ENCODE measurements at places on chromosomes 6 and 20.

DNA sequence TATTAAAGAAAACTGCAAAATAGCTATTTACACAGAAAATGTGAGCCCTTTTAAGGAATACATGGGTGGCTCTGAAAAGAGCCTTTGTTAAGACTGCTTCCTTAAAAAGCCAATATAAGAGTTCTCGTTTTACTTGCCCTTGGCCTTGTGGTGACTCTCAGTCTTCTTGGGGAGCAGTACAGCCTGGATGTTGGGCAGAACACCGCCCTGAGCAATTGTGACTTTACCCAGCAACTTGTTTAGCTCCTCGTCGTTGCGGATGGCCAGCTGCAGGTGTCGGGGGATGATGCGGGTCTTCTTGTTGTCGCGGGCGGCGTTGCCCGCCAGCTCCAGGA lies 111.5 kb downstream of the HFE start:
- H3K4me1 ChIP-seq = no peaks in the 10 kb centered on the region
- DNase-seq = no peak
- H3K36me3 ChIP-seq = no peaks in the 10 kb centered on the region
- peak overlapping the region; percentile 95 for H3K4me3 ChIP-seq
- peak overlapping the region; percentile 96 for H3K27ac ChIP-seq
- no peaks in the 10 kb centered on the region for H3K27me3 ChIP-seq

DNA sequence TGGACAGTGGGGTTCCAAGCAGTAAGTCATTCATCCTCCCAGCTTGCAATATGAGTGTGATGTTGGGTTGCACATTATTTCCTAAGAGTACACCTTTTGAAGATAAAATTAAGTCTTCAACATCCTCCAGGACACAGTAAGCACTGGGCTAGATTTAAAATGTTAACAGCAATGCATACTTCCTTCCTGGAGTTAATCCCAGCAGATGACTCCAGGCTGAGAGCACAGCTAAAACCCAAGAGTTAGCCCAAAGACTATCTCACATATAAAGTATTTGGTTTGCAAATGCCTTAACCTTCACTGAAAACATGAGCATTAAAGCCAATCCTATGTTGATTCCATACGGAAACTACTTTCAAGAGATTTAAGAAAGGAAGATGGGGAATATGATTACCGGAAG lies 69.2 kb downstream of the SLC23A2 start:
- H3K27me3 ChIP-seq = no peaks in the 10 kb centered on the region
- no peaks in the 10 kb centered on the region for H3K36me3 ChIP-seq
- no peak for DNase-seq
- H3K27ac ChIP-seq = no peak overlapping the region
- no peak overlapping the region for H3K4me3 ChIP-seq

DNA sequence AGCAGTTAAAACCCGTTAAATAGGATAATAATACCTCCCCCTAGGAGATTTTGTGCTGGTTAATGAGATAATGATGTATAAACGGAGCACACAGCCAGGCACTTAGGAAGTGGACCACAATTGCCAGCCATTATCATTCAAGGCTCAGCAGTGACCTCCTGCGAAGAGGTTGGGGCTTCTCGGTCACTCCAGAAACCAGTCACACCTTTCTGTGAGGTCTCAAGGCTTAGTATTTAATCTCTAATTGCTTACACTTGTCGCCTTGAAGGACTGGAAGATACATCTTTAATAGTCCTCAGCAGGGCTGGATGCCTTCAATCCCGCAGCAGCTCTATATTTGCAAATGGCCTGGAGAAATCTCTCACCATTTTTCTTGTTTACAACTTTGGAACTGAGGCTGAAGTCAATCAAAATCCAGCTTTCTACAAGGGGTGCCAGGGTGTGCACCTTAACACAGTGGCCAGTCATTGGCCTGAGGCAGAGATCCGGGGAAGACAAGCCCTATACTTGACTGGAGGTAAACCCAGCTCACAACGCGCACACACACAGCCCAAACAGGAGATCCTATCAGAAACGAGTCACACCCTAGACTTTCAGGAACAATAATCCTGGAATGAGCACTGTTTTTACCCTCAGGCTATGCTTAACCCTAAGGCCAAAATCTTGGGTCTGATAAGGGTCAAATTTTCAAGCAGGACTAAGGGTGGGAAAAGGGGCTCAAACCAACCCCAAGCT lies 1.2 kb downstream of the POU5F1 start:
- no peaks in the 10 kb centered on the region for H3K27me3 ChIP-seq
- peak; percentile 52 for DNase-seq
- peaks cover 1% of the 10 kb centered on the region for H3K36me3 ChIP-seq
- peak overlapping the region; percentile 49 for H3K4me3 ChIP-seq
- peaks cover 14% of the 10 kb centered on the region for H3K4me1 ChIP-seq
- H3K27ac ChIP-seq = peak overlapping the region; percentile 46

GRCh38 chr20:40760399-40760798 lies 71.4 kb upstream of the MAFB start:
- no peaks in the 10 kb centered on the region for H3K36me3 ChIP-seq
- no peak overlapping the region for H3K4me3 ChIP-seq
- DNase-seq = no peak
- H3K27ac ChIP-seq = no peak overlapping the region
- H3K4me1 ChIP-seq = no peaks in the 10 kb centered on the region

DNA sequence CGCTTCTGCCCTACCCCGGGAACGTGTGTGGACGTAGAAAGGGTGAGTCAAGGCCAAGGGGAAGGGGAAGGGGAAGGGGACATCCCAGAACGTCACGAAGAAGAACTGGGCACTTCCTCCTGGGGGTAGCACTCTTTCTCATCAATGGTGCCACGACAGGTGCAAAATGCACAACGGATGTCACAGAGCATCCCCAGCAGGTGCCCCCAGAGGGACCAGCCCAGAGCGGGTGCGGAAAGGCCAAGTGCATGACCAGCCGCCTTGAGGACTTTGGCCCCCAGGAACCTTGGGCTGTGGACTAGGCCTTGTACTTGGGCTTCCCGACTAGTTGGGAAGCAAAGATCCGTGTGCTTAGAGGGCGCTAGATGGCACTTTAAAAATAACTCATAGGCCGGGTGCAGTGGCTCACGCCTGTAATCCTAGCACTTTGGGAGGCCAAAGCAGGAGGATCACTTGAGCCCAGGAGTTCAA lies 12.1 kb upstream of the SRC start:
- no peak overlapping the region for H3K27ac ChIP-seq
- no peaks in the 10 kb centered on the region for H3K27me3 ChIP-seq
- no peaks in the 10 kb centered on the region for H3K36me3 ChIP-seq
- DNase-seq = no peak
- H3K4me3 ChIP-seq = no peak overlapping the region

GRCh38 chr6:141486942-141487341 lies 645.8 kb upstream of the GJE1 start:
- no peak for DNase-seq
- H3K4me1 ChIP-seq = no peaks in the 10 kb centered on the region
- no peak overlapping the region for H3K27ac ChIP-seq
- H3K27me3 ChIP-seq = no peaks in the 10 kb centered on the region

DNA sequence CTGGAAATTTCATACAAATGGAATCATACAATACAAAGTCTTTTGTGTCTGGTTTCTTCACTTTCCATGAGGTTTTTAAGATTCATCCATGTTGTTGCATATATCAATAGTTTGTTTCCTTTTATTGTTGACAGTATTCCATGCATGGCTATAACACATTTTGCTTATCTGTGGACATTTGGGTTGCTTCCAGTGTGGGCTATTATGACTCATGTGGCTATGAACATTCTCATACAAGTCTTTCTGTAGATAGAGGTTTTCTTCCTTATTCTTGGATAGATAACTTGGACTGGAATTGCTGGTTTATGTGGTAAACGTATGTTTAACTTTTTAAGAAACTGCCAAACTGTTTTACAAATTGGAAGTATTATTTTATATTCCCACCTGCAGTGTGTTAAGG lies 30.0 kb upstream of the KIF6 start:
- H3K4me3 ChIP-seq = no peak overlapping the region
- H3K4me1 ChIP-seq = no peaks in the 10 kb centered on the region
- H3K36me3 ChIP-seq = no peaks in the 10 kb centered on the region
- no peak for DNase-seq
- H3K27ac ChIP-seq = no peak overlapping the region
- no peaks in the 10 kb centered on the region for H3K27me3 ChIP-seq

DNA sequence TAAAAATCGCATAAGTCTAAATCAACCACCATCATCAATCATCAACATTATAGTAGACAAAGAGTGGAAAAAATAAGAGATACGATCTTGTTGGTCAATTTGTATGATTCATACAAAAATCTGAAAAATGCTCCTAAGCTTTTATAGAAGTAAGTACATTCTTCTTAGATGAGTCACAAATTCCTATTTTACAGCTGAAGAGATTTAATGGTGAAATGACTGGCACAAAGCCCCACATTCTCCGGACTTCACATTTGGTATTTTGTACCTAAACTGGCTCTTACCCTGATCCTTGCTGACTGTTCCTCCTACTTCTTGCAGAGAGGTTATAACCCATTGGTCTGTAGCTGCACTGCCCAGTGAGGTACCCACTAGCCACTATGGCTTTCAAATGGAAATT lies 29.9 kb upstream of the PREP start:
- H3K4me1 ChIP-seq = peaks cover 6% of the 10 kb centered on the region
- no peaks in the 10 kb centered on the region for H3K36me3 ChIP-seq
- H3K27ac ChIP-seq = no peak overlapping the region
- H3K4me3 ChIP-seq = no peak overlapping the region

GRCh38 chr6:131917763-131918649 lies 33.2 kb downstream of the CCN2 start:
- H3K36me3 ChIP-seq = peaks cover 9% of the 10 kb centered on the region
- no peak overlapping the region for H3K27ac ChIP-seq
- no peaks in the 10 kb centered on the region for H3K4me1 ChIP-seq
- no peaks in the 10 kb centered on the region for H3K27me3 ChIP-seq

DNA sequence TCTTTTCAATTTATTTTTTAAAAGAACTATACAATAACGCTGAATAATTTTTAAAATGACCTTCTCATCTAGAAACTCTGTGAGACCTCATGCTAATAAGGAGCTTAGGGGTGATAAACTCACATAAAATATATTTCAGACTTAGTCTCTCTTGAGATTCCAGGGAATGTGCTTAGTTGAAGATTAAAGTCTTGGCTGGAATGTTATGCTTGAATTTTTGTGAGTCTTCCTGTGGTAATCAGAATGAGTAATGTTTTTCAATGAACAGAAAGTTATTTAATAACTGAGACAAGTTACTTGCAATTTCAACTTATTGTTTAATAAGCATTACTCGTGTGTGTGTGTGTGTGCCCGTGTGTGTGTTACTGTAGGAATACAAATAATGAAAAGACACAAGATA lies 379.9 kb upstream of the EPHA7 start:
- H3K4me1 ChIP-seq = no peaks in the 10 kb centered on the region
- no peak overlapping the region for H3K4me3 ChIP-seq
- no peaks in the 10 kb centered on the region for H3K36me3 ChIP-seq

DNA sequence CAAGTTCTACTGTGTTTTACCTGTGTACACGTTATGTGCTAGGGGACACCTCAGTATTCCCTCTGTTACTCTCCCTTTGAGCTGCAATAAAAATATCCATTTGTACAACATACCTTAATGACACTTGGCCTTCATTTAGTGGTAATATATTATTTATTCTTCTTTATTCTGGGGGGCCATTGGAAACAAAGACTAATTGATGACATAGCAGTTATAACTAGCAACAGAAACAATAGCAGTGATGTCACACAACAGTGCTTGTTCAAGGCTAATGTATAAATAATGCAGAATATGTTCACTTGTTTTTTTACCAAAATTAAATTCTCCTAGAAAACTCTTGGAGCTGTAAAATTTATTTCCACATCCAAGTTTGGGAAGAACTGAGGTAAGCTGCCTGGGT lies 92.2 kb upstream of the FAM83B start:
- H3K36me3 ChIP-seq = no peaks in the 10 kb centered on the region
- H3K4me3 ChIP-seq = no peak overlapping the region
- H3K27me3 ChIP-seq = no peaks in the 10 kb centered on the region
- no peaks in the 10 kb centered on the region for H3K4me1 ChIP-seq
- DNase-seq = no peak

DNA sequence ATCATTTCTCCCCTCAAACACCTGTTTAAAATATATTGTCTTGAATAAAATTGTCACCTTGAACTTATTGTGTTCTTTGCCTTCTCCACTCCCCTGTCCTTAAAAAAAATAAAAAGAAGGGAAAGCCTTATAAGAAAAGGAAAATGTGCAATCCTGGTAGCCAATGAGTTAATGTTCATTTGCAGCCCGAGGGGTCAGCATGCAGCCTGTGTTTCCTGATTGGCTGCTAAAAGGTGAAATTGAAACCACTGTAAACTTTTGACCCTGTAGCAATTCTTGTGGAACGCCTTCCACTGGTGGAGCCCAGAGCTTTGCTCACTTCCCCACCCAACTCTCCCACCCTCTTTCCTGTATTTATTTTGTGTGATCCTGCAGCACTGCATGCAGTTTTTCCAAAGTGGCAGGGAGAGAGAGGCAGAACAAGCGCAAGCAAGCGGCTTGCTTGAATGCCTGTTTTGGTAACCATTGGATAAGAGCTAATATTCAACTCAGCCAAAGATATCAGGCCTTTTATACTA lies 74.9 kb downstream of the NCOA3 start:
- DNase-seq = peak; percentile 57
- no peaks in the 10 kb centered on the region for H3K36me3 ChIP-seq
- H3K4me3 ChIP-seq = no peak overlapping the region
- H3K27ac ChIP-seq = no peak overlapping the region
- H3K27me3 ChIP-seq = no peaks in the 10 kb centered on the region

DNA sequence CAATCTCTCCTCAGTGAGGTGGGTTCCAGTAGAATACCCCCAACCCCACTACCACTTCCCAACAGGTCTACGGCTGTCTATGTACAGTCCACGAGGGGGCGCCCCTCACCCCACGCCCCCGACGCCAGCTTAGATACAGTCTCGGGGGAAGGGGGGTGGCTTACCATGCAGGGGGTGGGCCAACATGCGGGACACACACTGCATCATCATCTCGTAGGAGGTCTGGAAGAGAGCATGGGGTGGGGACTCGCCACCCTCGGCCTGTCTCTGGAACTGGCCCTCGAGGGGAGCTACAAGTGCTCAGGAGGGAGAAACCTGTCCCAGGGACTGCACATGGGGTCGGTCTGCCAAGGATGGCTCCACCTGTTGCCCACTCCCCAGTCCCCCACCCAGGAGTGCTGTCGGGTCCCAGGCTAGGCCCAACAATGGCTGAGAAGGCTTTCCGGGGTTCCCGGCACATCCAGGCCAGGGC lies 8.5 kb downstream of the MTCH1 start:
- H3K4me1 ChIP-seq = no peaks in the 10 kb centered on the region
- H3K27me3 ChIP-seq = no peaks in the 10 kb centered on the region
- no peak overlapping the region for H3K4me3 ChIP-seq

- no peaks in the 10 kb centered on the region for H3K27me3 ChIP-seq
- no peaks in the 10 kb centered on the region for H3K4me1 ChIP-seq
- H3K27ac ChIP-seq = no peak overlapping the region
- H3K4me3 ChIP-seq = no peak overlapping the region
- DNase-seq = no peak
- no peaks in the 10 kb centered on the region for H3K36me3 ChIP-seq
Measured at GRCh38 chr6:13725570-13725969, 13.9 kb upstream of the RANBP9 start.

Measured in mesendoderm (in vitro differentiated cells).